ENCODE measurements at places on chromosomes 4 and X. TPM values are rescaled to one million over a fixed set of nuclear protein-coding genes. Genes with fewer than 3 reads are reported as not detected.
A peak's percentile ranks its signal among the peaks of the same experiment; 100 is the strongest.

DNA sequence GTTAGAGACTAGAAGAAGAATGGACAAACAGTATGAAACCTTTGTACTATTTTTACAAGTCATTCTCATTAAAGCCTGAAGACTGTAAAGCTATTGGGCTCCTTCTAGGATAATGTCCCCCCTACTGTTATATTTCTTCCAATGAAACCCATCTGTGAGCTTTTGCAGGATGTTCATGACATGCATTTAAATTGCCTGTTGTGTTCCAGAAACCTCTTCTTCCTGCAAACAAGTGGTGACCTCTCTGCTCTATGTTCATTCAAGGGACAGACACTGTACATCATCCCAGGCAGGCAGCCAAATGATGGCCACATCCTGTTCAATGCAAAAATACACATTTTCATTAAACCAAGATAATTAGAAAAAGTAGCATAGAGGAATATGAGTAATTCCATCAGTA is 128.0 kb downstream of the C4orf33 start:
- no peak overlapping the region for H3K27ac ChIP-seq
- no peaks in the 10 kb centered on the region for H3K36me3 ChIP-seq
- peak; percentile 12 for DNase-seq
- H3K4me3 ChIP-seq = no peak overlapping the region
- H3K4me1 ChIP-seq = no peaks in the 10 kb centered on the region
- no peaks in the 10 kb centered on the region for H3K27me3 ChIP-seq

DNA sequence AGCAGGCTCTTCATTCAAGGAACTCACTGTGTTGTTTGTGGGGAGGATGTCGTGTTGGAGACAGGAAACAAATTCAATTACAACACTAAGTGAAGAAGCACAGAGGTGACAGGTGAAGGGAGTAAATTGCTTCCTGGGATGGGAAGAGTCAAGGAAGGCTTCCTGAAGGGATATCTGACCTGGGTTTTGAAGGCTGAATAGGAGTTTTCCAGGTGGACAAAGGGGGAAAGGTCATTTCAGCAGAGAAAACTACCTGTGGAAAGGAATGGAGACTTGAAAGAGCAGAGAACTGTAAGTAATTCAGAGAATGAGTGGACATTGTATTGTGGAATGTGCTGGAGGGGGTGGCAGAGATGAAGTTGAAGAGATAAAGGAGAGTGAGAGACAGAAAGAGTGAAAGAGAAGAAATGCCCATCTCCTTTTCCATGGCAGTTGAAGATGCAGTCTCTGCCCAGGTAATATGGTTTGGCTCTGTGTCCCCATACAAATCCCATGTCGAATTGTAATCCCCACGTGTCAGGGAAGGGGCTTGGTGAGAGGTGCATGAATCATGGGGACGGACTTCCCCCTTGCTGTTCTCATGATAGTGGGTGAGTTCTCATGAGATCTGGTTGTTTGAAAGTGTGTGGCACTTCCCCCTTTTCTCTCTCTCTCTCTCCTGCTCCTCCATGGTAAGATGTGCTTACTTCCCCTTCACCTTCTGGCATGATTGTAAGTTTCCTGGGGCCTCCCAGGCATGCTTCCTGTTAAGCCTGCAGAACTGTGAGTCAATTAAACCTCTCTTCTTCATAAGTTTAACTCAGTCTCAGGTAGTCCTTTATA is 205.7 kb upstream of the BCOR start:
- no peaks in the 10 kb centered on the region for H3K36me3 ChIP-seq
- H3K4me1 ChIP-seq = no peaks in the 10 kb centered on the region
- H3K27me3 ChIP-seq = peaks cover 9% of the 10 kb centered on the region
- no peak for DNase-seq
- no peak overlapping the region for H3K27ac ChIP-seq

GRCh38 chrX:80022363-80023031 is 7.9 kb downstream of the TBX22 start:
- H3K4me3 ChIP-seq = no peak overlapping the region
- H3K4me1 ChIP-seq = no peaks in the 10 kb centered on the region
- H3K27me3 ChIP-seq = peaks cover 18% of the 10 kb centered on the region
- no peak for DNase-seq
- H3K36me3 ChIP-seq = no peaks in the 10 kb centered on the region

DNA sequence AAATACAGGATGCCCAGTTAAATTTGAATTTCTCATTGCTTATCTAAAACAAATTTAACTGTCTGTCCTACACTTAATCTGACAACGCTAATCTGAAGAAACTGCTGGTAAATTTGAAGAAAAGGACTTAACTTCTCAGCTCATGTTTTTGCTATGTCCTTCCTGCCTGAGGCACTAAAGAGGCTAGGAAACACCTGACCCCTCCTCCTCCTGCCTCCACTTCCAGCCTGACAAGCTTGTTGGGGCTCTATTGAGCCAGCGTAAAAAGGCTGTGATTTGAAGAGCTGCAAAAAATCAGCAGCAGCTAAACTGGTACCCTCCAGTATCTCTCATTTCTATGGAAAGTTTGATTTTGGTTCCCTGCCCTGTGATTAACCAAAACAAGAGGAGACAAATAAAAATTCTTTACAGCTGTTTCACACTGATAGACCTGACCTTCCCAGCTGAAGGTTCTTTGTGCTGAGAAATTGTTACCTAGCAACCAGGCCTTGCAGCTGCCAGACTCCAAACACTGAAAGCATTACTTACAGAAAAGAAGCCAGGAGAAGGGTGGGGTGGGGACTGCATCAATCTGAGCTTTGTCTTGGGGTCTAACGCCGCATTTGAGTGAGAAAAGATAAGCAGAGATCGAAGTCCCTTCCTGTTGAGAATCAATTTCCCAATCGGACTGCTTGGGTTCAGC is 35.0 kb downstream of the DCX start:
- H3K4me1 ChIP-seq = no peaks in the 10 kb centered on the region
- H3K27me3 ChIP-seq = peaks cover 5% of the 10 kb centered on the region
- DNase-seq = no peak
- H3K27ac ChIP-seq = no peak overlapping the region
- no peak overlapping the region for H3K4me3 ChIP-seq

DNA sequence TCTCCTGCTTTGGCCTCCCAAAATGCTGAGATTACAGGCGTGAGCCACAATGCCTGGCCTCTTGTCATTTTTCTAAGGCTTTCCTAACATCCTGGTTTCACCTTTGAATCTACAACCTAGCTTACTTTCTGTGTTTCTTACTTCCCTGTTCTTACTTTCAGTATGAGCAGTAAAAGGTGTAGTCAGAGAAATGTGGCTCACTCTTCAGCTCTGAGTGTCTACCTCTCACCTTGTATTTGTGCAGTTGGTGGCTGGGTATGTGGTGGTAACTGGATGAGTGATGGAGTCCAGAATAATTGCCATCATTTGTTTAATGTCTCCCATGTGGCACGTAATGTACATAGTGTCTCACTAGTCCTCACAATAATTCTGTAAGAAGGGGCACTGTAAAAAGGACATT is 19.1 kb upstream of the CXCL11 start:
- H3K4me1 ChIP-seq = no peaks in the 10 kb centered on the region
- no peak for DNase-seq
- no peaks in the 10 kb centered on the region for H3K36me3 ChIP-seq
- peaks cover 6% of the 10 kb centered on the region for H3K27me3 ChIP-seq

DNA sequence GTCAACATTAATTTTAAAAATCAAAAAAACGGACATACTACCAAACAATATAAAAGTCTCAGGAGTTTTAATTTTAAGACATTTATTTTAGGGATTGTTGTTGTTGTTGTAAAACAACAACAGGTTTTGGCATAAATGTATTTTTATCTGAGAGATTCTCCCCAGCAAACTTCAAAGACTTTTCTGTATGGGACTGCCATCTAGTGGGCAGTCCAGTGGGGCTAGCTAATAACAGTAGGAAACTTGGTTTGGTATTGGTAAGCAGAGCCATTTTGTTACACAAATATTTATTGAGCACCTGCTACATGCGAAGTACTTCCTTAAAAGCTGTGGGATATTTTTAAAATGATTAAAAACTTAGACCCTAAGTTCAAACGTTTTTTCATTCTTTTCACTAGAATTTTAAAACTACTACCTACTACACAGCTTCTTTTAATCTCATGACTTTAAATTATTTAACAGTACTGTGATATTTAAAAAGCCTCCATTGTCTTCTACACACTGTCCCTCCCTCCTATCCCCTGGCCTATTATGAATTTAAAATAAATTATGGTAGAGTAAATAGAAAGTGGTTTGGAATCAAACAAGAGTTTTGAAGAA is 1028.4 kb upstream of the INTU start:
- no peak overlapping the region for H3K4me3 ChIP-seq
- DNase-seq = no peak
- H3K4me1 ChIP-seq = no peaks in the 10 kb centered on the region
- H3K27me3 ChIP-seq = no peaks in the 10 kb centered on the region
- H3K27ac ChIP-seq = no peak overlapping the region

GRCh38 chr4:36142504-36142903 is 101.8 kb downstream of the ARAP2 start:
- no peaks in the 10 kb centered on the region for H3K36me3 ChIP-seq
- H3K4me3 ChIP-seq = no peak overlapping the region
- H3K27me3 ChIP-seq = no peaks in the 10 kb centered on the region
- no peak for DNase-seq
- H3K4me1 ChIP-seq = no peaks in the 10 kb centered on the region

- no peaks in the 10 kb centered on the region for H3K4me1 ChIP-seq
- no peak for DNase-seq
- no peaks in the 10 kb centered on the region for H3K36me3 ChIP-seq
- H3K27me3 ChIP-seq = no peaks in the 10 kb centered on the region
- H3K4me3 ChIP-seq = no peak overlapping the region
These were observed 95.4 kb downstream of the COL25A1 start for GRCh38 chr4:109207061-109207460.

DNA sequence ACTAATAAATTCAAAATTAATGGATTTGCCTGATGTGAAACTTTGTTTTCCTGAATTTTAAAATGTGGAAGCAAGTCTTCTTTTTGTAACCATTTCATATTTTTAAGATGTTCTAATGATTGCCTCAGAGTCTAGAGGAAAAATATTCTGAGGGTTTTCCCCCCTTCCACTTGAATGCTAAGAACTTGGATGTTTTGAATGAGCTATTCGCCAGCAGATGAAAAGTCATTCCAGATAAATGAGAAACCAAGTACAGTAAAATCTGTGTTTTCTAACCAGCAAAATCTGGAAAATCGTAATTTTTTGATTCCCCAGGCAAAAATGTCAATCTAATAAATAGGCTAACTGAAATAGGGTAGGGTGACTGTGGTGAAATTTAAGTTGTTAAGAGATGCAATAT is 45.6 kb downstream of the SLIT2 start:
- H3K27ac ChIP-seq = no peak overlapping the region
- H3K4me1 ChIP-seq = no peaks in the 10 kb centered on the region
- no peak overlapping the region for H3K4me3 ChIP-seq
- DNase-seq = no peak
- H3K36me3 ChIP-seq = no peaks in the 10 kb centered on the region

- DNase-seq = no peak
- peaks cover 23% of the 10 kb centered on the region for H3K4me1 ChIP-seq
- H3K27me3 ChIP-seq = no peaks in the 10 kb centered on the region
- no peak overlapping the region for H3K27ac ChIP-seq
- no peak overlapping the region for H3K4me3 ChIP-seq
These were observed 72.4 kb downstream of the DCLK2 start for GRCh38 chr4:150150629-150151062.

DNA sequence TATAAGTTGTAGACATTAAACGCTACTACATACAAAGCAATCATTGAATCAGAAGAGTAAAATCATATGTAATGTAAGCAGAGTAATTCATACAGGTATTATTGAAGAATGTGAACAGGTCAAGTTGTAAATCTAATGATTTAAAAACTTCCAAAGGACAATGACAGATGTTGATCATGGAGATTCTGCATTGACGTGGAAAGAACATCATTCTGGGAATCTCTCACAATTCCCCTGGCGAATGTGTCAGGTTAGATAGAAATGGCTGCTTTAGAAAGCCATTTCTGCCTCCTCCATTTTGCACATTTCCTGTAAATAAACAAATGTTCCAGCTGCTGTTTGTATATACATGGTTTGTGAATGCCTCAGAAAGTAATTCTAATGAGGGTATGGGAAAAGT is 719.4 kb downstream of the ADGRL3 start:
- no peaks in the 10 kb centered on the region for H3K36me3 ChIP-seq
- H3K4me3 ChIP-seq = no peak overlapping the region
- no peak for DNase-seq
- no peak overlapping the region for H3K27ac ChIP-seq
- no peaks in the 10 kb centered on the region for H3K27me3 ChIP-seq

GRCh38 chr4:68498413-68499007 is 51.2 kb downstream of the TMPRSS11E start:
- H3K4me3 ChIP-seq = no peak overlapping the region
- H3K27ac ChIP-seq = no peak overlapping the region
- no peaks in the 10 kb centered on the region for H3K27me3 ChIP-seq
- DNase-seq = peak; percentile 50

DNA sequence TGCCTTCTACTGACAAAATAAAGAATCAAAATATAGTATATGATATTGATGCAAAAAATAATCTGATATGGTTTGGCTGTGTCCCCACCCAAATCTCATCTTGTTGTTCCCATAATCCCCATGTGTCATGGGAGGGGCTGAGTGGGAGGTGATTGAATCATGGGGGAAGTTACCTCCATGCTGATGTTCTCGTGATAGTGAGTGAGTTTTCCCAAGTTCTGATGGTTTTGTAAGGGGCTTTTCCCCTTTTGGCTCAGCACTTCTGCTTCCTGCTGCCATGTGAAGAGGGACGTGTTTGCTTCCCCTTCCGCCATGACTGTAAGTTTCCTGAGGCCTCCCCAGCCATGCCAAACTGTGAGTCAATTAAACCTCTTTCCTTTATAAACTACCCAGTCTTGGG is 70.2 kb downstream of the TMEM165 start:
- no peaks in the 10 kb centered on the region for H3K27me3 ChIP-seq
- H3K36me3 ChIP-seq = no peaks in the 10 kb centered on the region
- H3K4me1 ChIP-seq = no peaks in the 10 kb centered on the region

DNA sequence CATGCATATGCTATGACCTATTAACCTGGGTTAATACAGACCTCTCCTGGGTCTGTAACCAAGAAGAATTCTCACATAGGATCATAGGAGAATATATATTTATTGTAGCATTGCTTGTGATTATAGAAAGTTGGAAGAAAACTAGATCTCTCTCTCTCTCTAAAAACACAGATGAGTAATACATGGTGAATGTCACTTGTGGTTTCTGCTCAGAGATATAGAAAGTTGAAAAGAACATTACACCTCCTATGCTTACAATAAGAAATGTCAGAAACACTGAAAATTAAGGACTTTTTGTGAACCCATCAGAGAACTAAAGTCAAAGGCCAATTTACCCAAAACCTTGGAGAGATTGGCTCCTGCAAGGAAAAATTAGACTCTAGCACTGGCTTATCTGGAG is 1389.5 kb downstream of the FAM133A start:
- no peak for DNase-seq
- no peaks in the 10 kb centered on the region for H3K36me3 ChIP-seq
- no peaks in the 10 kb centered on the region for H3K4me1 ChIP-seq
- H3K27ac ChIP-seq = no peak overlapping the region
- no peak overlapping the region for H3K4me3 ChIP-seq

The BTC gene
- total RNA-seq = 0.71 TPM

The GPR82 gene
- total RNA-seq = 3.4 TPM

The PNMA3 gene
- 25.5 TPM for total RNA-seq

The TEX13B gene
- total RNA-seq = not detected

The BEX1 gene
- 153 TPM for total RNA-seq

The PRR32 gene
- not detected for total RNA-seq

The VSIG1 gene
- 0.30 TPM for total RNA-seq

The CSAG2 gene
- total RNA-seq = not detected

The TRIM60 gene
- total RNA-seq = not detected
